ENCODE measurements at places on chromosomes 12 and 14.
A peak's percentile ranks its signal among the peaks of the same experiment; 100 is the strongest.

DNA sequence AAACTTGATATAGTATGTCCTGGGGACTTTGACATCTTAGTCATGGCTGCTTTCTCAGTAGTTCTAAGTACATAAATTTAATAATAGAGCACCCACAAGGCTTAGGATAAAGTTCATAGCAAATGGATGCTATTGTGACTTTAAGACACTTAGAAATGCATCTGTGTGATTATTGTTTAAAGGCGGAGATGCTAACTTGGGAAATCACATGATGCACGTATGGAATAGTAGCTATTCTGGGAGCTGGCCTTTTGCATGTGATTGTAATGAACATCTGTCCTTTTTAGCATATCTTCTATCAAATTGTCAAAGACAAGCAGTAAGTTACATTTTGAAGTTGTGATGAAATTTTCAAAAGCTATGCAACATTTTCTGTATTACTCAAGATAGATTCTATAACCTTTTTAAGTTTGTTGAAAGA lies 46.7 kb upstream of the ATP2A2 start:
- no peak for DNase-seq

DNA sequence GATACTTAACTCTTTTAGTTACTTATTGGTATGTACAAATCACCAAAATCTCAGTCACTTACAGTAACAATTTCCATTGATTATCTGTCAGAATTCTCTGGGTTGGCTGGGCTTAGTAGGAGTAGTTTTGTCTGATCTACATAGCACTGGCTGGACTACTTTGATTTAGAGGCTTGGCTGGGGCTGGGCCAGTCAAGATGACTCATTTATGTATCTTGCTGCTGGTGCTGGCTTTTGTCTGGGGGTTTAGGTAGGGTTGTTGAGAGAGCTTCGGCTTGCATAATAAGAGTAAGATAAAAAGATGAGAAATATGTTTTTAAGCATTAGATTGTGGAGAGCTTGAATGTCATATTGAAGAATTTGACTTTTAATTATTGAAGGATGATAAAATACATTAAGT lies 1093.7 kb downstream of the SLC6A15 start:
- DNase-seq, result no peak

- DNase-seq, result no peak
Measured at GRCh38 chr12:97630356-97630755, 167.8 kb downstream of the RMST start.

DNA sequence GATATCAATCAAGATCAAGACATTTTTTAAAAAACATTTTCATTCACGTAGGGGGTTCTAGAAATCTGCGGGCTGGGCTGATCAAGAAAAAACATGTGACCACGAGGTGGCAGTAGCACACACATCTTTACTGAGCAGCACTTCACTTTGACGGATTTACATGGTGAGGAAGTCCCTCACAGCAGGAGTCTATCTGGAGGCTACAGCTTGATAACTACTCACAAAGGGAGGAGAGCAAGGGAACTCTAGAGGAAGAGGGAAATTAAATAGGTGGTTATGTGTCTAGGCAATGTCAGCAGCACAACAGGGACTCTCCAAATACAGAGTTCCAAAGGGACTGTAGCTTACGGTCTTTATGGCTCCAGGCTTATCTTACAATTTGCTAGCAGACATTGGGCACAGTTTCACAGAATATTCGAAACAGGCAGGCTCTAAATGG lies 248.1 kb downstream of the DPY19L2 start:
- no peak for DNase-seq

DNA sequence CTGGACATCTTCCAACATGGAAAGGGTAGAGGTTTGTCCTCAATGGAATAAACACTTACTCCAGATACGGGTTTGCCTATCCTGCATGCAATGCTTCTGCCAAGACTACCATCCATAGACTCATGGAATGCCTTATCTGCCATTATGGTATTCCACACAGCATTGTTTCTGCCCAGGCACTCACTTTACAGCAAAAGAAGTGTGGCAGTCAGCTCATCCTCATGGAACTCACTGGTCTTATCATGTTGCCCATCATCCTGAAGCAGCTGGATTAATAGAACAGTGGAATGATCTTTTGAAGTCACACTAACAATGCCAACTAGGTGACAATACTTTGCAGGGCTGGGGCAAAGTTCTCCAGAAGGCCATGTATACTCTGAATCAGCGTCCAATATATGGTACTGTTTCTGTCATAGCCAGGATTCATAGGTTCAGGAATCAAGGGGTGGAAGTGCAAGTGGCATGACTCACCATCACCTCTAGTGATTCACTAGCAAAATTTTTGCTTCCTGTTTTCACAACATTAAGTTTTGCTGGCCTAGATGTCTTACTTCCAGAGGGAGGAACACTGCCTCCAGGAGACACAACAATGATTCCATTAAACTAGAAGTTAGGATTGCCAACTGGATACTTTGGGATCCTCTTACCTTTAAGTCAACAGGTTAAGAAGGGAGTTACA lies 140.4 kb downstream of the SLC35F4 start:
- DNase-seq, result no peak

- DNase-seq, result no peak
Measured at GRCh38 chr12:82694276-82694675, 7.6 kb downstream of the TMTC2 start.

- DNase-seq, result no peak
Measured at GRCh38 chr14:95541932-95542930, 7.4 kb downstream of the GLRX5 start.

GRCh38 chr12:19148860-19149259 lies 19.3 kb downstream of the PLEKHA5 start:
- DNase-seq, result no peak

GRCh38 chr12:128138125-128138524 lies 128.8 kb upstream of the TMEM132C start:
- DNase-seq, result no peak

GRCh38 chr12:88361493-88361892 lies 218.8 kb downstream of the KITLG start:
- DNase-seq, result no peak

DNA sequence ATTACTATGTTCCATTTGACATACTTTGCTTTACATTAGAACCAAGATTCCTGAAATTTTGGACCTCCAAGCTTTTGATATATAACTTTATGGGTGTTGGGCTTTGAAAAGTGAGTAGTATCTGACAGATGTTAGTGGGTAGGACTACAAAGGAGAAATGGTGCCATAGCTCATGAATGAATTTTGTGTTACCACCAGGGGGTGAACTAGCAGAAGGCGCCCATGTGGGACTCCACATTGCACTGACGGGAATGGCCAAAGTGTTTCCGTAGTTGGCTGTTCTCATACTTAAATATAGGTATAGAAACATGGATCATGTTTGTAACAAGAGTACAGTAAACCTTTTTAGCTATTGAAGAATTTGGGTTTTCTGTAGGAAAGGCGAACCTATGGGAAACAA lies 337.5 kb downstream of the FLRT2 start:
- DNase-seq, result no peak

DNA sequence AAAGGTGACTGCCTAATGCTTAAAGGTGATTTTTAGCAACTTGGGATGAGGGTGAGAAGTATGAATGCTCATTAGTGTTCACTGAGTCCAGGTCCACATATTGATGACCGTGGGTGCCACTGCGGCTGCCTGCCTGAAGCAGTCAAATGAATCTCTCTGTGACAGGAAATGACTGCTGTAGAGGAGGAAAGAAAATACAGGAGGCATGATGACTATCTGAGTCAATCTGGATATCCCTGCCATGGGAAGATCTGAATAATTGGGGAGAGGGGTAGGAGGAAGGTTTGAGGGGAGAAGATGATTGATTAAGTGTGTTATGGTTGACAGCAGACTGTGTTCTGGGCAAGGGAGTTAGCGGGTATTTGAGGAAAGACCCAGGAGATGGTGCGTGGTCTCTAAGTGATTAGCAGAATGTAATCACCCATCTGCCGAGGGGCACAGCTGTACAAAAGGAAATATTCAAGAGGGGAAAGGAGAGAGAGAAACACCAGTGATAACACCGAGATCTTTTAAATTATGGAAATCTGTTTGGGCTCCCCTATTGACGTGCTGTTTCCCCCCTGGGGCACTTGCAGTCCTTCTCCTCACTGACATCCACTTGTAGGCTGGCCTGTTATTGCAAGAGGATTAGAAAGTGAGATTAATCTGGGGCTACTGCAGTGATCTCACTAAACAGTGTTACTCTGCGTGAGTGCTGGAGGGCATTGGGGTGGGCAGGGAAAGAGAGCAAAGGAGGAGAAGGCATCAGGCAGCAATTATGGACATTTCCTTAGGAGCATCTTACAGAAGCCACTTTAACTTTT lies 97.7 kb downstream of the AKAP6 start:
- no peak for DNase-seq

DNA sequence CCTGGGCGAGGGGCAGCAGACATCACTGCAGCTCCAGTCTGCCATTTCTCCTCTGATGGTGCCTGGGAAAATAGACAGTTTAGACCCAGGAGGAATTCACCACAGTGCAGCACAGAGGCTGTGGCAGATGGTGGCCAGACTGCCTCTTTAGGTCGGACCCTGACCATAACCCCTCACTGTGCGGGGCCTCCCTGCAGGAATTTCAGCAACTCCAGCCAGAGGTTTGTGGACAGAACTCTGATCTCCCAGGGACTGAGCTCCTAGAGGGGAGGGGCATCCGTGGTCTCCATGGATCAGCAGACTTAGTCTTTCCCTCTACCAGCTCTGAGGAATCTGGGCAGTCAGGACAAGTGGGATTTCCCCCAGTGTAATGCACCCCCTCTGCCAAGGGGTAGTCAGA lies 106.5 kb downstream of the ZC3H14 start:
- no peak for DNase-seq

DNA sequence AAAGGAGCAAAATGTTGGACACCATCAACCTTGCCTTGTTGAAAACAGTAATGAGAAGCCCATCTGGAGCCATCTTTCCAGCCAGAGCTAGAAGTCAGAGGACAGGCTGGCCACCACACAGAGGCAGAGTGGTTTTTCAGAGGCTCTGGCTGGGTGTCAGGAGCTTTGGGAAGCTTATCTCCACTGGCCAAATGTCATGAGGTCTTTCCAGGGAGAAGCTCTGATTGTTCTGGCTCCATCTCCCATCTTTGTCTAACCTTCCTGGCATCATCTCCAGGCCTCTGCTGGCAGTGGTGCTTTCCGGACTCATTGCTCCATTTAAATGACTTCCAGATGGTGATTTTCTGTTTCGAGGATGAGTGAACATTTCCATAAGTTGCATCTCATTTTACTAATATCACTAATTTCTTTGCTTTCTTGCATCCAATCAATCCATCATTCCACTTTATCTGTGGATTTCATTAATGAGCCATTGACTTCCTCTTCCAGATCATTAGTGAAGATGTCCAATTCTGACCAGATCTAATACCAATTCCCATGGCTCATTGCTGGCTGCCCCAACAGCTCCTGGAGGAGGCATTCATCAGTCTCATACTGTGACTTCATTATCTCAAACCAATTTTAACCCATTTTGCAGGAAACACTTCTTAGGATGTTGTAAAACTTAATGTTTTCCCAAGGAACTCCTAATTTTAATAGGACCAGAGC lies 35.3 kb upstream of the TMTC1 start:
- no peak for DNase-seq

GRCh38 chr12:25455696-25456095 lies 97.4 kb downstream of the LMNTD1 start:
- DNase-seq, result no peak

- no peak for DNase-seq
Measured at GRCh38 chr14:78104160-78104559, 66.0 kb upstream of the NRXN3 start.

- no peak for DNase-seq
Measured at GRCh38 chr12:45959728-45960127, 30.6 kb downstream of the SCAF11 start.

GRCh38 chr14:90742729-90743128 lies 73.5 kb downstream of the TTC7B start:
- no peak for DNase-seq

DNA sequence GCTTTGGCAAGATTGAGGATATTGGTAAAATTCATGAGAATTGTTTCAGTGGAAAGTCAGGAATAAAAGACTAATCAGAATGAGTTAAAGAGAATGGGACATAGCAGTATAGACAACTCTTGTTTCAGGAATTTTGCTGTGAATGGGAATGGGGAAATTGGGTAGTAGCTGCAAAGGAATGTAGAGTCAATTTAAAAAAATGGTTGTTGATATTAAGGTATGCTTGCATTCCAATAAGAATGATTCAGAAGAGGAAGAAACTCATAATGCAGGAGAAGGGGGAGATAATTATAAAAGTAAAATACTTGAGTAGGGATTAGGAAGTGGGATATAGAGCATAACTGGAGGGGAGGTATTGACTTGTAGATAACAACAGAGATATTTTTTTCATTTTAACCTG lies 40.7 kb downstream of the MNAT1 start:
- DNase-seq, result no peak

- DNase-seq, result no peak
Measured at GRCh38 chr12:121534495-121535148, 46.2 kb downstream of the KDM2B start.

GRCh38 chr14:61456720-61457119 lies 135.3 kb downstream of the PRKCH start:
- peak; percentile 76 for DNase-seq

DNA sequence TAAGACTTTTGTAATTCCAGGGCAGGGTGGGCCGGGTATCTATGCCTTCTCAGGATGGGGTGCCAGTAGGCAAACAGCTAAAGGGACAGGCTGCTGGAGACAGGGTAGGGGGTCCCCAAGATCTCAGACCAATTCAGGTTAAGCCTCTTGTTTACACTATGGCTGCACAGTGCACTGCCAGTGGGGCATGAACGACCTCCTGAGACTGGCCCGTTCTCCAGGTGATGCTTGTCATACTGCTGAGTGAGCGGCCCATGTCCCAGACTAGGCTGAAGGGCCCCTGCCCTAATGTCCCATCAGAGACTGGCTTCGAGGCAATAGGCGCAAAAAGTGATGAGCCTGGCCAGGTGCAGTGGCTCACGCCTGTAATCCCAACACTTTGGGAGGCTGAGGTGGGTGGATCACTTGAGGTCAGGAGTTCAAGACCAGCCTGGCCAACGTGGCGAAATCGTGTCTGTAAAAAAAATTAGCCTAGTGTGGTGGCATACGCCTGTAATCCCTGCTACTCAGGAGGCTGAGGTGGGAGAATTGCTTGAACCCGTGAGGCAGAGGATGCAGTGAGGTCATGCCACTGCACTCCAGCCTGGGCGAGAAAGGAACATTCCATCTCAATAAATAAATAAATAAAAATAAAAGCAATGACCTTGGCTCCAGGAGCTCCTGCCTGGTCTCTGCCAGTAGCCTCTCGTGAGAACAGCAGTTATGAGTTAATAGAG lies 12.6 kb downstream of the SLC25A29 start:
- no peak for DNase-seq

- DNase-seq, result no peak
Measured at GRCh38 chr12:54950071-54950727, 34.4 kb downstream of the TESPA1 start.
